ENCODE measurements at places on chromosomes 2 and 18.

DNA sequence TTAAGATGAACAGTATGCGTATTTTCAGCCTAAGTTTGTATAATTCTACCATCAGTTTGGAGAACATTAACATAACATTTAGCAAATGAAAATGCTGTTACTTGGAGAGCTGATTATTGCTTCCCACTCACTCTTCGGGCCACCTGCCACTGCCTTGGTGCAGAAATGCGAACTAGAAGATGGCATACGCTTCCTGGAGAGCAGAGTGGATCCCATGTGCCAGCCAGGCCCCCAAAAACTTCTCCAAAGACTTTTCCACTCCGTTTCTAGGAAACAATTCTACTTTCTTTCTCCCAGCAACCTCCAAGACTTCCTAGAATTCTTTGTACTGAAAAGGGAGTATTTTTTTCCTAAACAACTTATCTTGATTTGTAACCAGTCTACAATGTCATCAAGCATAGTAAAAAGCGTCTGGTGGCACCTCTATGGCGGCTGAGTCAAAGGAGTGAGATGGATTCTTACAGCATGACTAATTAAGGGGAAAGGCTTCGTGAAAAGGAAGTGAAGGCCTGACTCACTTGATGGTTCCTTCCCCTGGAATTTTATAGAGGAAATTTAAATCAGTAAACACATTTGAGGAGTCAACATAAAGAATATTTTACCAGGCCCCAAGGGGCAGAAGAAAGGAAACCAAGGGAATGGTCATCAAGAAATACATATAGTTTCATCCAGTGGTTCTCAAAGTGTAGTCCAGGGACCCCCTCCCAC, 36.6 kb downstream of the FEZ2 start:
- DNase-seq = peak; percentile 29

- no peak for DNase-seq
Observed at GRCh38 chr2:48397846-48398245, 132.1 kb upstream of the STON1 start.

- DNase-seq = no peak
Observed at GRCh38 chr2:190875891-190876290, 4.7 kb upstream of the GLS start.

DNA sequence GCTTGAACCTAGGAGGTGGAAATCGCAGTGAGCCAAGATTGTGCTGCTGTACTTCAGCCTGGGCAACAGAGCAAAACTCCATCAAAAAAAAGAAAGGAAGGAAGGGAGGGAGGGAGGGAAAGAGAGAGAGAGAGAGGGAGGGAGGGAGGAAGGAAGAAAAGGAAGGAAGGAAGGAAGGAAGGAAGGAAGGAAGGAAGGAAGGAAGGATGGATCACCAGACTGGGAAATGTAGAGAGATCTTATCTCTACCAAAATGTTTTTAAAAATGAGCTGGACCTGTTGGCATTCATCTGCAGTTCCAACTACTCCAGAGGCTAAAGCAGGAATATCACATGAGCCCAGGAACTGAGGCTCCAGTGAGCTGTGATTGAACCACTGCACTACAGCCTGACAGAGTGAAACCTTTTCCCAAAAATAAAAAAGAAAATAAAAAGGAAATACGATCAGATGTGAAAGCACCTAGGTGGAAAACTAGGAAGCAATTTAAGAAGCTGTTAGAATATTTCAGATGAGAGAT, 239.4 kb downstream of the CDH7 start:
- DNase-seq = no peak

GRCh38 chr2:53438100-53438499, 329.5 kb upstream of the CHAC2 start:
- no peak for DNase-seq

DNA sequence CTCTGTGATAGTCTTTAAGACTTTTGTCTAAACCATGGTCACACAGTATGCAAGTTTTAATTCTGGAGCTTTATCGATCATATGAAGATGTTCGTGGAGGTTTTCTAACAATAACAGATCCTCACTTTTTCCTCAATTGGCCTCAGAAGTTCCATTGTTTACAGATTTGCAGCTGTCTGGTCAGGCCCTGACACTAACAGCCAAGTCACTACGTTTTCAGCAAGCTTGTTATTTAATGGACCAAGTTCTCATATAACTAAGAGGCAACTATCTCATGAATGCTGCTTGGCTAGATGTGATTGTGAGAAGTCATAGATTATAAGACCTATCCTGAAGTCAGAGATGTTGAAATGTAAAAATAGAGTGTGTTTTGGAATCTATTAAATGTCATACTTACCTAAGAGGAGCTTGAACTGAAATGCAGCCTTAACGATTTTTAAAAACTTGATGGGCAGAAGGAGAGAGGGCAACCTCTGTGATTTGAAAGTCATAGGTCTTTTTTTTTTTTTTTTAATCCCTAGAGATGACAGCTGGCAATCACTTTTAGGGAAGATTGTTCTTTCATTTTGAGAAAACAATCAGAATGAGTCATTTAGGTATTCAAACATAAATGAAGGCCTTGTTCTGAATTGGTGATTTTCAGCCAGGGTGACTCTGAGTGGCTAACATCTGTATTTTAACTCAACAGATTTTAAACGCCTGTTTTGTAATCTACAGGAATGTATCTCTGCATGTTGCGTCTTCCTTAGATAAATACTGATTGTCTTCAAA, 48.4 kb upstream of the NEMP2 start:
- no peak for DNase-seq

GRCh38 chr2:105100046-105100840, 62.4 kb downstream of the MRPS9 start:
- DNase-seq = no peak

- DNase-seq = no peak
Observed at GRCh38 chr2:175621821-175622220, 380.2 kb downstream of the LNPK start.

DNA sequence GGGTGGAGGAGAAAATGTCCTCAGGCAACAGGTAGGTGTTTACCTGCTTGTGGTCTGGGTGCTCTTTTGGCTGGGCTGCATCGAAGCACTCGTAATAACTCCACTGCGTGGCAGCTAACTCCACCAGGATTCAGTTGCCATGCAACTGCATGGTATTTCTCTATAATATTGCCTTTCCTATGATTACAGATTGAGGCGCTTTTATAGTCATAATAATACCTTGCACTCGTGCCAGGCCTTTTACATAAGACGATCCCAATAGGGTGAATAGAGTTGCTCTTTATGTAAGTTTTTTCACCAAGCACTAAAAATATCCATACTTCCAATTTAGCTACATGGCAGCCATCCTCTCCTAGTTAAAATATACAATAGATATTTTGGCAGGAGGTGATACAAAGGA, 19.7 kb upstream of the NYAP2 start:
- DNase-seq = no peak

DNA sequence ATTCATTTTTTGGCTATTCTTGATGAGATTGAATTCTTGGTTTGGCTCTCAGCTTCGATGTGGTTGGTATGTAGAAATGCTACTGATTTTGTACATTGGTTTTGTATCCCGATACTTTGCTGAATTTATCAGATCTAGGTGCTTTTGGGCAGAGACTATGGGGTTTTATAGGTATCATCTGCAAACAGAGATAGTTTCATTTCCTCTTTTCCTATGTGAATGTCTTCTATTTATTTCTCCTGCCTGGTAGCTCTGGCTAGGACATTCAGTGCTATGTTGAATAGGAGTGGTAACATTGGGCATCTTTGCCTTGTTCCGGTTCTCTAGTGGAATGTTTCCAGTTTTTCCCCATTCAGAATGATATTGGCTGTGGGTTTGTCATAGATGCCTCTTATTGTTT, 5.5 kb upstream of the TACR1 start:
- no peak for DNase-seq

DNA sequence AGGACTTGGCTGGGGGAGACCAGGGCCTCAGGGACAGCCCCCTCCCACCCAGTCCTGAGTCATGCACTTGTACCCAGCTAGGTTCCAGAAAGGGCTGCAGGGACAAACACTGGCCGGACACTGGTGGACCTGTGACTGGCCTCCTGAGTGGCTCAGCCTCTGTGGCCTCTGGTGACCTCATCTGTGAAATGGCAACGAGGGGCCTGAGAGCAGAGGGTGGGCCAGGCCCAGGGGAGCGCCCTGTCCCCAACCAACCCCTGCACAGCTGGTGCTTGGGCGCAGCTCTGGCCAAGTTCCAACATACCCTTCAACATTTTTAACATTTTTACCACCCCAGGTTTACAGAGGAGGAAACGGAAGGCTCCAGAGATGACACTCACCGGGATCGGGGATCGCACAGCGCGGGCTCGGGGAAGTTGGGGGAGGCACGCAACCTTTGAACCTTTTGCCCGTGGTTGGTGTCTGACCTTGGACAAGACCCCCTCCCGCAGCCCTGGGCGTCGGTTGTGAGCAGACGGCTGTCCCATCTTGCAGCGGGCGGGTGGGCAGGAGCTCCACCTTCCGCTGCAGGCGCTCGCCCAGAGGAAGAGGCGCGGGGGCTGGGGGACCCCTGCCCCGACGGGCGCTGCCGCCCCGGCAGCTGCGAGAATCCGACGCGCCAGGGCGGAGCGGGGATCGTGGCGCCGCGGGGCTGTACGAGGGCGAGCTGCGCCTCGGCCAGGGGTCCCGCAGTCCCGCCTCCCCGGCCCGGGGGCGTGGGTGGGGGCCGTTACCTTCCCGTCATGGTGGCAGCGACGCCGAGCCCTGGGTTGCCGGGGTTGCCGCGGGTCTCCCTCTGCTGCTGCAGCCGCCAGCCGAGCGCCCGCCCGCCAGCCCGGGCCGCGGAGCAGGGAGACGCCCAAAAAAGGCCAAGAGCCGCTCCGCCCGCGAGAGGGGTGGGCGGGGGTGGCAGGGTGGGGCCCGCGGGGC, 805 bp downstream of the LIMS2 start:
- no peak for DNase-seq

GRCh38 chr2:189581354-189582139, 961 bp upstream of the SLC40A1 start:
- DNase-seq = no peak

- DNase-seq = no peak
Observed at GRCh38 chr18:13339653-13340052, 121.1 kb downstream of the LDLRAD4 start.

GRCh38 chr2:27988718-27989117, 98.2 kb downstream of the BABAM2 start:
- DNase-seq = no peak

GRCh38 chr2:196677404-196677803, 37.9 kb downstream of the CCDC150 start:
- no peak for DNase-seq

- DNase-seq = peak; percentile 47
Observed at GRCh38 chr2:20050646-20051531, 539 bp downstream of the LAPTM4A start.

GRCh38 chr2:176063958-176064357, 19.8 kb downstream of the EVX2 start:
- no peak for DNase-seq

DNA sequence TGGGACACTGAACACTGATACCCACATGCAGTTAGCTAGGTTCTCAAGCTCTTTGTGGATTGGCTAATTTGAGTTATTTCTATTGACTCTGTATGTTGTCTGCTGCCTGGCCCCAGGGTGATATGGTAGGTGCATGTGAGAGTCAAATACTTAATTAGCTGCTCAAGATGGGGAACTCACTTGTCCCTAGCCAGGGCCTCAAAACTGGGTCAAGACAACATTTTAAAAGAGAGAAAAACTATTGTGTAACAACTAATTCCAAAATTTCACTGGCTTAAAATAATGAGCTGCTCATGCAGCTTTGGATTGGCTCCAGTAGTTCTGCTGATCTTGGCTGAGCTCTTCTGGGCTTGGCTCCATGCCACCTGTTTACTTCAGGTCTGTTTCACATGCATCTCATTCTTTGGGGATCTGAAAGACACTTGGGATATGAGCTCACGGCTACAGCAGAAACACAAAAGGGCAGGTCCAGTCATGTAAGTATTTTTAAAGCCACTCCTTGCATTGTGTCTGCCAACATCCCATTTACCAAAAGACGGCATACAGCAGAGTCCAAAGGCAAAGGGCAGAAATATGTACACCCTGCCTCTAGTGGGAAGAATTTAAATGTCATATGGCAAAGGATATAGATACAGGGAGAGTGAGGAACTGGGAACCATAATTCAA, 716.8 kb downstream of the SUCLG1 start:
- DNase-seq = no peak

- DNase-seq = no peak
Observed at GRCh38 chr2:25115249-25115883, 53.0 kb downstream of the POMC start.

DNA sequence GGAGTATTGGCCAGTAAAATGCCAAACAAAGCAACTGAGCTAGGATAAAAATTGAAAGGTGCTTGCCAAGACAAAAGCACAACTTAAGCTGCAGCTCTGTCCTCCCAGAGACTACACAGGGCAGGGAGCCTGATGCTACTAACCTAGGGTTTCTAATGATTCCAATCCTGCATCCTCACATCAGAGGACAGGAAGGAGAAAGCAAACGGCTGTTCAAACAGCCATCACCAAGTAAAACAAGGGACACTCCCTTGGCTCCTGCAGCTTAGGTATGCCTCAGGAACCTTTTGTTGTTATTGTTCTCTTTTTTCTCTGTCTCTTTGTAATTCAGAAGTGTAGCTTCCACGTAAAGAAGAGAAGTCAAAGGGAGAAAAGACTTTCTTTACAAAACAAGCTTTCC, 99.5 kb downstream of the TCF4 start:
- no peak for DNase-seq

- DNase-seq = no peak
Observed at GRCh38 chr2:197378086-197378485, 56.7 kb downstream of the SF3B1 start.

DNA sequence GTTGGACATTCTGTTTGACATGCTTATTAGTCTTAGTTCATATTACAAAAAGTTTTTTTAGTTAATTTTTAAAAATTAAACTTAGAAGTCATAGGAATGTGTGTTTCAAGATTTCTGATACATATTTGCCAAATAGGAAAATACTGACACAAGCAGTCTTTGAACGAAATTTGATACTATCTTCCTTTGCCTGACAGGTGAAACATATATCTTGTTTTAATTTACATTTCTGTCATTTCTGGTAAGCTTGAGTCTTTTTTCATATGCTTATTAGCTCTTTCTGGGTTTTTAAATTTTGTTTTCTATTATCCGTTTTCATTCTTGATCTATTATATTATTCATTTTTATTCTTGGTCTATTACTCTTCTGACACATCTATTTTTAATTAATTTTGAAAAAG, 24.5 kb downstream of the ITGAV start:
- no peak for DNase-seq

- DNase-seq = no peak
Observed at GRCh38 chr18:23277399-23277798, 142.1 kb downstream of the CABLES1 start.
